ENCODE measurements at places on chromosomes 2 and 18.

DNA sequence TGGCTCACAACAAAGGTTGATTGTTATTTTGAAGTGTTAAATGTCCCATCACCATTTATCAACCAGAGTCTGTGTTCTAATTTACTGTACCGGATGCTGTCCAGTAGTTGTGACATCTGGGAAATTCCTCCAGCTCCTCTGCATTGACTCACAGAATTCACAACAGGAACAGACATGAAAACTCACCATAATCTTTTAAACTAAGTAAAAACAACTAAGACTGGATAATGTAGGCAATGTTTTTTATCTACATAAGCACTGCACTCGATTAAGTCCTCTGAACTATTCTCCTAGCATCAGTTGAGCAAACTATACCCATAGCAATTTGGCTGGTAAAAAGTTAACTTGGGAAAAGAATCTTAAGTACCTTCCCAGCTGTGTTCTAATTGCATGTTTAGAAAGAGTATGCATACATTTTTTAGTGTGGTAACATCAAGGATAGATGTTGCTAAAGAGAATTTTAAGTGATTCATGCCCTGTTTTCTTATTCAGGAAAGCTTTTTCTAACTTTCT is 42.9 kb upstream of the MYO1B start:
- no peak for DNase-seq

- DNase-seq, result no peak
Measured at GRCh38 chr2:121321476-121321875, 36.5 kb upstream of the TFCP2L1 start.

- DNase-seq, result no peak
Measured at GRCh38 chr18:52152036-52152435, 188.0 kb upstream of the DCC start.

DNA sequence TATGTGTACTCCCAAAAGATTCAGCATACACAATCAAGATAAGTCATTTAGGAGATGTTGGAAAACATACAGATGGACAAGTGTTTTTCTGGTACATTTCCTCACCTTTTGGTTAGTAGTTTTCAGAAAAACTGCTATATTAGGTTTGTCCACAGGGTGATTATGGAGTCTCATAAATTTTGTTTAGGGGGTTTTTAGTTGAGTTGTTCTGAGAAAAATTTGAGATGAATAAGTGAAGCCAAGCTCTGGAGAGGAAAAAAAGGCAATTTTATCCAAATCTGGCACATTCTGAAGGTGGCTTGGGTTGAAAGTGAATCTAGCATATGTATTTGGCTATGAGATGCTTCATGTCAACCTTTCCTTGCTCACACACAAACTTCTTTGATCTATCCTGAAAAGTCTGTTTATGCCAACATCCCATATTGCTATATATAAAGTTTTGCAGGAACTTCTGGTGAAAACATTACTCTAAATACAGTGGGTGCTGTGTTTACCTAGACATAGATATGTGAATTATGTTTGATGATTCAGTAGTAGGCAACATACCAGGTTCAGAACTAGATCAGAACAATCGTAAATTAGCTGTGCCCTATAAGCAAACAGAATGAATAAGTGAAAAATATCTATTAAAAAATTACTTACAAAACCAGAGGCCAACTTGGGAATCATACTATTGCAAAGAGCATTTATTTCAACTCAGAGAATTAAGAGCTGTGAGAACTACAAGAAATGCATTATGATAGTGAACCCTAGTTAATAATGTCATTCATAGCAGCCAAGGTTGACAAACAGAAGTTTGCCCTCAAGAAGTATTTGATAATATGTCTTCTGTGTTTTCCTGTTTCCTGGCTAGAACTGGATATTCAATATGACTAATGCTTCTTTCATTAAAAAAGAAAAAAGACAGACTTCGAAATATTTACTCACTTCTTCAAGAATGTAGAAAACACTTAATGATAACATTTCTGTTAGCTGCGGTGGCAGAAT is 552.0 kb downstream of the IRS1 start:
- peak; percentile 83 for DNase-seq

- no peak for DNase-seq
Measured at GRCh38 chr2:105932582-105932981, 187.9 kb downstream of the NCK2 start.

DNA sequence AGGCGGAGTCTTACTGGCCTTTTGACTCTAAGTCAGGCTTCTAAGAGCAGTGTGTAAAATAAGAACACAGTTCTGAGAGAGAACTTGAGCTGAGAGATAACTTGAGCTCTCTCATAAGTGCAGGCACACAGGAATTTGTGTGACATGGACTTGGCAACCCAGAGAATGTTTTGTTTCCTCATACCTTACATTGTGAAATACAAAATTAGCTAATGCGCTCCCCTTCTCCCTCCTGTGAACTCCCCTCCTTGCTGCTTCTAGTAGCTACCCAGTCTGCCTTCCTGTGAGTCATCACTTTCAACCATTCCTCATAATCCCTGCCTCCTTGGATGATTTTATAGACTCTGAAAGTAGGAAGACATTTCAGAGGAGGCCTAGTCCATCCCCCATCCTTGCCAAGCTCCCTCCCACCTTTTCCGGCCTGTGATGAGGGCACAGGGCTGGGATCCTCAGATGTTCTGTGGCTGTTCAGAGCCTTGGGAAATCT is 22.6 kb downstream of the FER1L5 start:
- peak; percentile 14 for DNase-seq

- no peak for DNase-seq
Measured at GRCh38 chr2:24546669-24547068, 55.6 kb downstream of the NCOA1 start.

- no peak for DNase-seq
Measured at GRCh38 chr2:45242161-45242741, 233.0 kb upstream of the SIX2 start.

DNA sequence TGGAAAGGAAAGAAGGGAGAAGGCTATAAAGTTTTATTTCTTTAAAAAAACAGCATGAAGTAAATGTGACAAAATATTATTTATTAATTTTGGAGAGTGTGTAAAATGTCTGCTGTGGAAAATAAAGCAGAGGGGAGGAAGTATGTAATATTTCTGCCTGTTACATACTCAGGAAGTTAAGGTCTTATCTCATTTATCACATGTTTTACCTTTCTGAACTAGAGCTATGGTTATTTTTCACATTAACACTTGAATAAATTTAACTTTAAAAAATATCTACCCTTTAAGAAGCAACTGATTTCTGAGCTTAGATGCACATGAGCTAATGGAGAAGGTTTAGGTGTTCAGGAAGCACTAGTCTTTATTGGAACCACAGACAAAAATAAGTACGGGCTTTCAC is 148.3 kb downstream of the GRB14 start:
- DNase-seq, result no peak

DNA sequence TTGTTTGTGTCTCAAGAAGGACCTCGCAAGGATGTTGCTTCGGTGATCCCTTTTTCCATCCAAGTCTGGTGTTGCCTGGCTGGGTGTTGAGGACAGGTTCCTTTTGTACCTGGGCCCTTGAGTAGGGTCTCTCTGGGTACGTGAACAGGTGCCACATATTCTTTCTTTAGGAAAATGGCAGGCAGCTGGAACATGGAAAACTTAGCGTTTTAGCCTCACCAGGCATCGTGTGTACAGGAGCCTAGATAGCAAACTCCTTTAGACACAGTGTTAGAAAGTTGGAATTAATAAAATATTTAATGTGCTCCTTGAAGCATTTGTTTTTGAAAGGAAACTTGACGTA is 54.3 kb upstream of the RBM44 start:
- no peak for DNase-seq

DNA sequence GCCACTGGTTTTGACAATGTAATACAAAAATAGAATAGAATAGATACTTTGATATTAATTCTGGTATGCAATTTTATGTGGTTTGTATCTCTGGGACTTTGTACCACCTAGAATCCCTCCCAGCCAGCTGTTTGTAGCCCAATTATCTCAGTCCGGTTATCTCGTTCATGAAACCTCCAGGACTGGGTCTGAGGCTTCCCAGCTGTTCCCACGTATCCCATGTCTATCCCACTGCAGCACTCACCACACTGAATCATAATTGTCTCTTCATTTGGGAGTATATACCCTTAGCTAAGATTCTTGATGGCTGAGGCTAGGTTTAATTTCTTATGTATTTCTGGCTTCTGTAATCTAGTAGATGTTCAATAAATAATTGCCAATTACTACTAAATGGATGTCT is 104.4 kb upstream of the MAPRE2 start:
- no peak for DNase-seq

DNA sequence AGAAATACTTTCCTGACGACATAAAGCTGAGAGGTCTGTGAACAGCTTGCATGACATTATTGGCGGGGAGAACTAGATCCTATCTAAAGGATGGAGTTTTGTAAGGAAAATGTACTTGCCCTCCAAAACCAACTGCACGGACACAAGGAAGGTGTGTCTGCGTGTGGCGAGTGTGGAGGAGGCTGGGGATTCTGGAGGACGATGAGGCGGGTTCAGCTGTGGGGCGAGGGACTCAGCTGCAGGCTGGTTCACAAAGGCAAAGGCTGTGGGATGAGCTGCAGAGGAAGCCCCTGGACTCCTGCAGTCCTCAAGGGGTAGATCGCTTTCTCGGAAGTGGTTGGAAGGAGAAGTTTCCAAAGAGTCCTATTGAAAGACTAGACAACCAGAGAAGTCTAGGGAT is 48.2 kb downstream of the ACKR3 start:
- no peak for DNase-seq

DNA sequence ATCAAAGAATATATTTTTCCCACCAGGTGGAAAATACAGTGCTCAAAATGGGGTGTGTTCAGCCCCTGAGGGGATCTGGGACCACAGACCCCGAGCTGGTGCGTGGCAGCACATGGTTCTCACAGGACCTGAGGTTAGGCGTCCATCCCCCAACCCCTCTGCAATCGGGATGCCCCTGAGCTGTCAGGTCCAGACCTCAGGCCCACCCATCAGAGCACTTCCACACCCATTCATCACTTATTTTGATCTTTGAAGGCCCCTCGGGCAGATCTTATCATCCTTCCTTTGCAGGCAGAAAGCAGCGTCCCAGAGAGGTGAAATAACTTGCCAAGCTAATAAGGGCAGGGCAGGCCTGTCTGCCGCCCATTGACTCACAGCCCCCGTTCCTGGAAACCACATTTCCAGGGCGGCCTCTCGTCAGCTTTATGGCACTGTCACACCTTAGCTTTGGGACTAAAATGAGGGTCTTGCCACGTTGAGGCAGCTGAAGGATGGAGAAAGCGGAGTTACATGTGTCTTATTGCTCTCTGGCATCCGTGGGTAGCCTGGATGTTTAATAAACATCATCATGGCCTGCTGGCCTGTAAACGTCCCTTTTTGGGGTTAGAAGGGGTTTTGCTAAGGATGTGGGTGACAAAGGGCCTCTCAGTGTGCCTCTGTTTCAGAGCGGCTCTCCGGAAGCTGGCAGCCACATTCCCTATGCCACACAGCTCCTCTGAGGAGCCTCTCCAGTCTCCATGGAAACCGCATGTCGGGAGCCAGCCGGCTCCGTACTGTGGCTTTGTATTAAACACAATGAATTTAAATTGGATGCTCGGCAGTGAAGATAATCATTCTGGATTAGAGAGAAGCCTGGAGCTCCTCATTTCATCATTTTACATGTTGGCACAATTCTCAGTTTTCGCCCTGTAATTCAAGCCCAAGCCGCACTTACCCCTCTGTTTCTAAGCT is 58.3 kb upstream of the MAPRE3 start:
- DNase-seq, result peak; percentile 15

DNA sequence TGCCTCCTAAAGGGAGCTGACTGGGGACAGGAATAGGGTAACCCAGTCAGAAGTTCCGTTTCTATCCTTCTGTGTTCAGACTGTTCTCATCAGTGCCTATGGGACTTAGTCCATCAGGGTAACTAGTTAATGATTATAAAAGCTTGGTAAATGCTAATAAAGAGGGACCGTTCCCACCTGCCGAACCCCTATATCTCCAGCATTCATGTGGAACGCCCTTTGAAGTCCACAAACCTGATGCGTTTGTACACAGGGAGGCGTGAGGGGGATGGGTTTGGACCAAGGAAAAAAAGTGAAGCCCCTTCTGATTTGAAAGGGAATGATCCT is 112.9 kb downstream of the CDK15 start:
- no peak for DNase-seq

GRCh38 chr2:18159896-18160295 is 281.4 kb downstream of the KCNS3 start:
- no peak for DNase-seq

DNA sequence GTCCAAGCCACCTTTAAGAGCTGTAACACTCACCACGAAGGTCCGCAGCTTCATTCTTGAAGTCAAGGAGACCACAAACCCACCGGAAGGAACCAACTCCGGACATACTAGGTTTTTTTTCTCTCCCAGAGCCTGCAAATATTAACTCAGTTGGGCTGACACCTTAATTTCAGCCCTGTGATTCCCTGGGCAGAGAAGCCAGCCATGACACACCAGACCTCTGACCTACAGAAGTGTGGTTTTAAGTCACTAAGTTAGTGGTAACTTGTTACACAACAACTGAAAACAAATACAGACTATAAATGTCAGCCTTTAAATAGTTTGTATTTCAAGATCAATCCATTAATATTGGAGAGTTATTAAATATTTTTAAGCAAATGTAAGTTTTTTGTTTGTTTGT is 855.1 kb downstream of the TMEM182 start:
- no peak for DNase-seq

- DNase-seq, result peak; percentile 11
Measured at GRCh38 chr18:33761363-33761762, 183.3 kb downstream of the ASXL3 start.

DNA sequence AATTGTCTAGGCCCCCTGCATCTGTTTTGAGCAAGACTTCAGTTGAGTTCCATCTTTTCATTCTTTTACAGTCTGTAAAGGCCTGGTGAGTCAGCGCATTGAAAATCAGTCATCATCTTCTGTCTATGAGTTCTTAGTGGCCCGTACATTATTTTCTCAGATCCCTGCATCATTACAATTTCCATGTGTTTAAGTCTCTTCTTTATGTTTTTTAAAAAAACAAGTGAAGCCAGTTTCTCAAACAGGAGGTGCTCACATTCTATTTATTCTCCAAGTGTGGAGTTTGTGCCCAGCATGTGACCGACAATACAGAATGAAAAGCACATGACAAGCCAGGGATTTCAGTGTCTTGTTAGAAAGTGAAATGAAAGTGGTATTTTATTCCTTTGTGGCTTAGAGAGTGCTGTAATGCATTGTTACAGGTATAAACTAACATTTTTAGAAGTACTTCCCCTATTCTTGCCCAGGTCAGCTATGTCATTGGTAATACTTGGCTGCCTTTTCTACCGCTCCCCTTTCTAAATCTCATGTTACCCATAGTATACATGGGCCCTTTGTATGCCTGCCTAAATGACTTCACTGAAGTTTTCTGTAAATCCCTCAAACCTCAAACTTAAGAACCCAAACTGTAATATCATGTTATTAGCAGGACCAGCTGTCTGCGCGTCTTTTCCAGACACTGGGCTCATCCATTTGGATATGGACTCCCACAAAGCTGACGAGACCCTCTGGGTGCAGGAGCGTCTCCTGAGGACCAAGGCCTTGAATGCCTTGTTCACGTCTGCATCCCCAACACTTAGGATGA is 67.6 kb downstream of the FEZ2 start:
- no peak for DNase-seq
